NCI-H774 (cell line): ENCODE measurements at places on chromosomes 2 and 18.

- DNase-seq, result peak; percentile 3
Observed at GRCh38 chr2:231621051-231621879, 28.6 kb downstream of the TEX44 start.

- no peak for DNase-seq
Observed at GRCh38 chr2:134161170-134161547, 92.7 kb upstream of the MGAT5 start.

DNA sequence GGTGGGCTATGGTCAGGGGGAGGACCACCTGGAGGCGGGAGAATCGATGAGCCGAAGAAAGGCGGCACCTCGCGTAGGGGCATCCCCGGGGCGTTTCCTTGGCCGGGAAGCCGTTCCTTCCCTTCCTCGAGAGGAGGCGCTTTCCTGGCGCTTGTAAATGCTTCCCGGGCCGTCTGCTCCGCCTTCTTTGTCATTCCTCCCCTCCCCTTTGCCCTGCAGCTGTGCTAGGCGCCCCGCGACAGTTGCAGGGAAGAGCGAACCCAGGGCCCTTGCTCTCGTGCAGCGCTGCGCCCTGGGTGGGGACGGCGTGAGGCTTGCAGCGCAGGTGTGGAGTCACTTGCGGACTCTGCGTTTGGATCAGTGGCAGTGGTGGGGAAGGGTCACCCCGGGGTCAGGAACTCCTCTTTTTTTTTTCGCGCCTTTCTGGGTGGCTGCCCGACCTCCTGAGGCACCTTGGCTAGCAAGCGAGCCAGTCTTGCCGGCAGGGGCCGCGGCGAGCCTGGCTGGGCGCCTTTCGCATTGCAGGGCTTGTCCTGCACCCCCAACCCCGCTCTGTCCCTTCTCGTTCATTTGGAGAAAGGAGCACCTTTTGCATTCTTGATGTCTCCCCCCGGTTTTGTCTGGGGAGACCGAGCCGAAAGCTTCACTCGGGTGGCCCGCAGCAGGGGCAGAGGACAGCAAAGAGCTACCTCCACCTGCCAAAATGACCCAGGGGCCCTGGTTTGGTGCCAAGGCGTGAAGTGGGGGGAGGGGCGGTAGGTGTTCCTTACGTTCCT, 858 bp downstream of the KCNS3 start:
- DNase-seq, result peak; percentile 78

- DNase-seq, result no peak
Observed at GRCh38 chr2:59233448-59233847, 992.3 kb upstream of the FANCL start.

GRCh38 chr2:70115646-70116442, 28.6 kb downstream of the PCBP1 start:
- no peak for DNase-seq

GRCh38 chr2:137202318-137202717, 437.0 kb downstream of the THSD7B start:
- DNase-seq, result no peak

- DNase-seq, result no peak
Observed at GRCh38 chr18:74264303-74265020, 27.3 kb downstream of the CYB5A start.

DNA sequence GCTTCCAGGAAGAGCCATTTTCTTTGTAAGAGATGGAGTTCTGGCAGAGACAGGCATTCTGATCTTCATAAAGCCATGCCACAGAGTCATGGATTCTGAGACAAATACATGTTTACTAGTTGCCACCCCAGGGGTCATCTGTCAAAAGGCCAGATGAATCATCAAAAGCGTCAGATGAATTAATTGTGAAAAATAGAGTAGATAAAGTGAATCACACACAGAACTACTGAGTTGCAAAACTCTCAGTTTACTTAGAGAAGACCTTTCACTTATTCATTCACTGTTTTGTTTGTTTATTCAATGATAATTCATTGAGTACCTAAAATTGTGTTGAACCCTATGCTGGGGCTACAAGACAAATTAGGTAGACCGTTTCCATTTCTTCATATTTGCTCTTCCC, 157.7 kb upstream of the SERPINE2 start:
- DNase-seq, result no peak

GRCh38 chr2:63555931-63556330, 32.3 kb downstream of the WDPCP start:
- DNase-seq, result no peak

- DNase-seq, result no peak
Observed at GRCh38 chr2:157312866-157313486, 12.6 kb downstream of the ERMN start.

DNA sequence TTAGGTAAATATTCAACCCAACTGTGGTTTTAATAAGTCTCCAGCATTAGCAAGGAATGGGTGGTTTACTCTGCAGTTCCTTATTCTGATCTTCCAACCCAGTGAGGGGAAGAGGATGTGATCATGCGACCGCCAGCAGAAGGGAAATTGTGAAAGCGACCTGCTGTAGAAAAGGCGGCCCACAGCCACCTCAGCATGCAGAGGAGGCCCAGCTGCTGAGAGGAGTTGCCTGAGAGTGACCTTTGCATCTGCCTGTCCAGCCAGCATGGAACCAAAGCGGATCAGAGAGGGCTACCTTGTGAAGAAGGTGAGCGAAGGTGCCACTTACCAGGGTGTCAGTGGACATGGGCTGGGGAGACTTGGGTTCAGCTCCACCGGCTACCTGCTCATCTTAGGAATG, at the start of gene PLEK:
Gene PLEK, plus strand, starts transcription at position 196 of the 400 bp plus-strand sequence. Its CDS starts 70 bp downstream, at position 266.
- DNase-seq, result no peak

- peak; percentile 78 for DNase-seq
Observed at GRCh38 chr2:217988014-217988839, 14.6 kb downstream of the TNS1 start.

DNA sequence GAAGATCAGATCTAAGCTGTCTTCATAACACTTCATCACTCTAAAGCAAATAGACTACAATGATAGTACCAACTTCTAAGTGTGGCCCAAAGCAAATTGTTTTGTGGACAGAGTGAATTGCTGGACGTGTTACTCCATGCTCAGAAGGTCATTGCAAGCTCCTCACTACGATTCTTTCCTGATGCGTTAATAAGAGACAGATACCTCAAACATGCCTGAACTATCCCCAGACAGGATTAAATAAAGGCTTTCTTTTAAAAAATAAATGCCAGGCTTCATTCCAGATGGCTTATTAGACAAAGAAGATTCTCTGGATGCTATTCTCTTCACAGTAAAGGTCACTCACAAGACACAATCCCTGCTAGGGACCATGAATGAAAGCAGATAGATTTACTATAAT, 621.2 kb downstream of the DCDC2C start:
- DNase-seq, result no peak

DNA sequence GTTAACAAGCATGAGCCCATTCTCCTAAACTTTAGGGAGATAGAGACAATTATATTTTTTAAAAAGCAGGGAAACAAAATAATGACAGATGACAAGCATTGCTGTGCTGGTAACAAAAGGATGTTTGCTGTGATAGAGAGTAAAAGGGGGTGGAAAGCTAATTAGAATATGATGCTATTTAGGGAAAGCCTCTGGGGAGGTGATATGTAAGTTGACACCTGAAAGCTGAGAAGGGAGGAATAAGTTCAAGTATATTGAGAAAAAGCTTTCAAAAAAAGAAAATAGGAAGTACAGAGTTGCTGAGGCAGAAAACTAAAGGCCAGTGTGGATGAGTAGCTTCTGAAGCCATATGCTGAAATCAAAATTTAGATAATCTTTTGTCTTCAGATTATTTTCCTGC, 565.2 kb upstream of the NRXN1 start:
- no peak for DNase-seq

GRCh38 chr2:177313162-177313781, 48.7 kb upstream of the NFE2L2 start:
- DNase-seq, result no peak

DNA sequence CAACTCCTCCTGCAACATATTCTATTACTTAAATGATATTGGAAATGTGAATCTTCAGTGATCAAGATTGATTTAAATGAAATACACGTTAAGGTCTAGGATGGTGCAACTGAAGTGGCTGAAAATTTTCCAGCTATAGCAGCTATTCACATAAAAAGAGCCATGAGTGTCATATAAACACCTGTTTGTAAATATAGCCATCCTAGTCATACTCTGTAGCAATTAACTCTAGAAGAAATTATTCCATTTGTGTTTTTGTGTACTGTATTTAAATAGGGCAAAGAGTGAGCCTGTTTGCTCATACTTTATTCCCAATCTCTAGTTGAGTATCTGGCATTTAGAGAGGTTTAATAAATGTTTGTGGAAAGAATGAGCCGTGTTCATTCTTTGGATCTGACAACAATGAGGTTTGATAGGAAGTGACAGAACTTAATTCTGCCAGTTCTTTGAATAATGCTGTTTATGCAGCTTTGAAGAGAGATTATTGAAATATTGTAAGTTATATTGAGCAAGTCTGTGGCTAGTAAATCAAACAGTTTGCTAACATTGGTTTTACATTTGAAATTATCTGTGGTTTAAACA, 49.7 kb downstream of the BABAM2 start:
- peak; percentile 21 for DNase-seq

DNA sequence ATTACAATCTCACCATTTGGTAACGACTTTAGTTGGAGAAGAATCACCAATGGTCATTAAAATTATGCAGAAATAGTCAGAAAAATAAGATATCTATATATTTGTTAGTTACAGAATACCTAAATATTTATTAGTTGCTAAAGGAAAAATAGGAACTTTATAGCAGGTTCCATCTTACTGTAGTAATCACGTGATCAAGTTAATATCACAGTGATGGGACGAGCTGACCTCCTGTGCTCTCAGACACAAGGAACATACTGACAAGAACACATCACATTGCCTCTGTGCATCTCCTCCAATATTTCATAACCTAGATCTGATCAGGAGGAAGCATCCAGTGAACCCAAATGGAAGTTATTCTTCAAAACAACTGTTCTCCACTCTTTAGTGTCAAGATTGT, 215.3 kb downstream of the GALR1 start:
- no peak for DNase-seq

DNA sequence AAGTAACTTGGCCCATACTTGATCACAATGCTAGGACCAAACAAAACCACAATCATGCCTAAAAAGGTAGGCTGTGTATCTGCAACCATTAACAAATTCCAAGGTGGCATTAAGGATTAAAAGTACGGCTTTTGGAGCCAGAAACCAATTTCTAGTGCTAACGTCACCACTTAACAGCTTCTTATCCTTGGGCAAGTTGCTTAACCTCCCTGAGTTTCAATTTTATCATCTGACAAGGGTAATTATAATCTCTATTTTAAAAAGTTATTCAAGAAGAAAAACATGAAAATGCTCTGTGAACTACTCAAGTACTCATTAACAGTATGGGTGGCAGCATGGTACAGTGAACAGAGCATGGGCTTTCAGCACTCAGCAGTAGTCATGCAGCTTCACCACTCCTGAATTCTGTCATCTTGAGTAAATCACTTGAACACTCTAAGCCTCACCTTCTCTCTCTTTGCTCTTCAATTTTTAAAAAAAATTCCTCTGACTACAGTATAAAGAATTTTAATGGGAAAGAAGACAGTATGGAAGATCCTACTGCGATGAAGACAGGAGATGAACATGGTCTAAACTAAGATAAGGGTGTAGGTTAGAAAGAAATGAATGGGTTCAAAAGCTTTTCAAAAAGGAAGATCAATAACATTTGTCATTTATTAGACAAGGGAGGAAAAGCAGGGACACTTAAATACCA, 69.2 kb downstream of the SS18 start:
- no peak for DNase-seq

DNA sequence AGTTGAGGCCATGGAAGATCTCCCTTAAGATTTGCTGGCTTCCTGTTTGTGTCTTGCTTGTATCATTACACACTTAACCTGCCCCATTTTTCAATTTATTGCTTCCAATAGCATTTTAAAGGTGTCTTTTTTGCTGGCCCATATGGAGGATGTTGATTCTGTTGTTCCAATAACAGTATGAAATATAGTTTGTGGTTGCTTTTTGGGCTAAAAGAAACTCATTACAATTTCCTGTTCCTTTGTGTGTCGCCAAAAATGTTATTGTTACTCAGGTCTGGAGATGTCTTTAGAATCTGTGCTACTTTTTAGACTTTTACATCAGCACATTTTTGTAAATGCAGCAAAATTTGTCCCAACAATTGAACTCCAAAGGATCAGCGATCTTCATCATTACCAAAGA, 234.0 kb upstream of the ITGA4 start:
- no peak for DNase-seq

DNA sequence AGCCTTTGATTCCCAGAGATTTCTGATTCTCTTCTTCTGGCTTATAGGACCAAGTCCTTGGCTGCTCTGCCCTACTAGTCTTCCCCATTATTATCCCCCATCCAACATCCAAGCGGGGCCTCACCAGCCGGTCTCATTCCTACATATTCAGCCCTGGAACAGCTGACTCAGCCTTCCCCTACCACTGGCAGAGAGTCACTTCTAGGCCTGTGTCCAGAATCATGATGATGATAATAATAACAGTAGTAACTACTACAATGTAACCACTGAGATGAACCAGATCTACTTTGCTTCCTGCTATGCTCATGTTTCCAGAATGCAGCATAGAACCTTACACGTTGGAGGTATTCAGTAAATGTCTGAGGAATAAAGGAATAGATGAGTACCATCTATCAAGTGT, 295.2 kb downstream of the SRBD1 start:
- DNase-seq, result no peak

- no peak for DNase-seq
Observed at GRCh38 chr2:118250001-118250400, 161.7 kb downstream of the INSIG2 start.

GRCh38 chr2:173130496-173131465, 55.1 kb downstream of the MAP3K20 start:
- no peak for DNase-seq

DNA sequence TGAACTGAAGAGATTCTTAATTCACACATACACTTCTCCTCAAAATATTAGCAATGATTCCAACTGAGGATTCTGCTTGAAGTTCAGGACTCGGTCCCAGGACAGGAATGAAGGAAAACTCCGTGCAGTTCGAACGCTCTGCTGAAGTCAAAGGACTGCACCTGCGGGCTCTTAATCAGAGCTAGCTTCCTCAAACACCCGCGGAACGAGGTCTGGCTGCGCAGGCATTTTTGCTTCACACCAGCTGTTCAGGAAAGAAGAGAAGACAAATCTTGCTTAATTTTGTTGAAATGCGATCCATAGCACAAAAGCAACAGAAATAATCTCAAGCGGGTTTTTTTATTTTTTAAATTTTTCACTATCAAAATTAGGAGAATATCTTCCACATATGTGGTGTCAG, 175.6 kb downstream of the LAMA1 start:
- no peak for DNase-seq
